D341Med (cell line): ENCODE measurements at places on chromosomes 5 and 9.
A peak's percentile ranks its signal among the peaks of the same experiment; 100 is the strongest.

DNA sequence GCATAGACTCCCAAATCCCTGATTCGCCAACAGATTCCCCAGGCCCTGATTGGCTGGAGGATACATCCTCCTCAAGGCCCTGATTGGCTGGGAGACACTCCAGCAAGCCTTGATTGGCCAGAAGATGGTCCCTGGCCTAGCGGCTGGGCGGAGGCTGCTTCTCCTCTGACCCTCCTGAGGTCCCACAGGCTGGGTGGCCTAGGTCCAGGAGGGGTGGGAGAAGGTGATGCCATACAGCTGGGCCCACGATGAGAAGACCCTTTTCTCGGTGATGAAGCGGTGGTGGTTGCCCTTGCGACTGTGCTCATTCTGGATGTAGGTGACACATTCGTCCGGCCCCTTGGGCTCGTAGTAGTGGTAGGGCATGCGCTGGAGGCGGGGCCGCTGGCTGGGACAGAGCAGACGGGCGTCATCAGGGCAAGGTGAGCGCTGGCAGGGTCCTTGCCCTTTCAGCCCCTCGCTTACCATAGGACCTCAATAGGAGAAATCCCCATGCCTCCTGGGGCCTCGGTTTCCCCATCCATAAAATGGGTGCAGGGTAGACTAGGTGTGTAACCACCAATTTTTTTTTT, 9.0 kb upstream of the AK1 start:
- DNase-seq, result no peak

DNA sequence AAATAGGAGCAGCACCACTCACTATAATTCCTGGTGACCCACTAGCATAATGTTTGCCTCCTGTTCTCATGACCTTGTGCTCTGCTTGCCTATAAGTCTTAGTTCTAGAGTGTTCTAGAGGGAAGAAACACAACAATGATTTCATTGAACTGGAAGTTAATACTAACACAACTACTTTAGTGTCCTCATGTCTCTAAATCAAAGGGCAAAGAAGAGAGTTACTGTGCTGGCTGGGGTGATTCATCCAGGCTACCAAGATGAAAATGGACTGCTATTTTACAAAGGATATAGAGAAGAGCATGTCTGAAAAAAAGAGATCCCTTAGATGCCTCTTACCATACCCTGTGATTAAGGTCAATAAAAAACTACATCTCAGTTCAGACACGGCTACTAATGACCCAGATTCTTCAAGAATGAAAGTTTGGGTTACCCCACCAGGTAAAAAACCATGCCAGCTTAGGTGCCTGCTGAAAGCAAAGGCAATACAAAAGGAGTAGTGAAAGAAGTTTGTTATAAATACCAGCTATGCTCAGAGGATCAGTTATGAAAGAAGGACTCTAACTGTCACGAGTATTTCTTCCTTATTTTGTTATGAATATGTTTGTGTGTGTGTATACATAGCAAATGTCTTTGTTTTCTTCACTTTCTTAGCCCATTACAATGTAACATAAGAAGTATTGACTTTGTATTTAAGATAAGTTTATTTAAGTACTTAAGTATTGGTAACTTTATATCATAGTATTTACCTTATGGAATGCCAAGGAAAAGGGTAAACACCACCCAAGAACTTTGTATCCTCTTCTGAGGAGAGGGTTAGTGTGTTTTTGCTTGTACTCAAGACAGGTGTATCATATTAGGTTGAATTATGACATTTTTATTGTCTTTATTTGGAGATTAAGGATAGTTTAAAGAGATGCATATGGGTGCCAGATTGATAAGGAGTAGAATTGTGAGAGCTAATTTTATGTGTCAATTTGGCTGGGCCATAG, 314.1 kb upstream of the PTGER4 start:
- no peak for DNase-seq

DNA sequence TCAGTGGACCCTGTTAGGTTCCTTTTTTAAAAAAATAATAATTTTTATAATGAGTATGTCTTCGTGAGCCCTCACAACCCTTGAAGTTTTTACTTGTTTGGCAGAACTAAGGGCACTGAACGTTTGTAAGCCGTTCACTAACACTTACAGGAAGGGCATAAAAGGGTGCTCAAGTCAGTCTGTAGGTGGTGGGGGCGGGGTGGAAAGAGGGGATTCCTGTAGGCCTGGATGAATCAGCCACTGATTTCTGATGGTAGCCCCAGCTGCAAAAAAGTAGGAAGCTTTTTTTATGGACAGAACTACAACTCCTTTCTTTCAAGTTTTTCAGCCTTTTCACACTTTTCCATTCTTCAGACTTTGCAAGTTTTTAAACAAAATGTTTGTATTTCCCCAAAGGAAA, 35.8 kb downstream of the PIK3R1 start:
- DNase-seq, result no peak

DNA sequence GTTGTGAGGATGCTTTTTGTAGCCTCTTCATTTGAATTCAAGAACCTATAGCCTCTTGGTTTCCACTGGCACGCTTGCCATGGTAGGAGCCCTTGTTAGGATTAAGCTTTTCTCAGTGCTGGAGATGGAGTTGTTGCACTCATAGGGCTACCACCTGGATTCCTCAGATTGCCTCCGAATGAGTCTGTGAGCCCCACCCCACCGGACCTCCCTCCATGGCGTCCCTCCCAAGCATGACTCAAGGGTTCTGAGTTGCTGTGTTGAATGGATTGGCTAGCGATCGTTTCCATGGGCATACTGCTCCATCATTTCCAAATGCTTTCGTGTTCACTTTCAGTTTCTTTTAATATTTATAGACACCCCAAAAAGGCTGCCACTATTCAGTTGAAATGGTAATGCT, 69.9 kb downstream of the DAPK1 start:
- DNase-seq, result no peak

GRCh38 chr5:71706906-71707305, 12.2 kb upstream of the CARTPT start:
- no peak for DNase-seq

GRCh38 chr5:60687927-60688720, 11.8 kb downstream of the DEPDC1B start:
- DNase-seq, result peak; percentile 29

DNA sequence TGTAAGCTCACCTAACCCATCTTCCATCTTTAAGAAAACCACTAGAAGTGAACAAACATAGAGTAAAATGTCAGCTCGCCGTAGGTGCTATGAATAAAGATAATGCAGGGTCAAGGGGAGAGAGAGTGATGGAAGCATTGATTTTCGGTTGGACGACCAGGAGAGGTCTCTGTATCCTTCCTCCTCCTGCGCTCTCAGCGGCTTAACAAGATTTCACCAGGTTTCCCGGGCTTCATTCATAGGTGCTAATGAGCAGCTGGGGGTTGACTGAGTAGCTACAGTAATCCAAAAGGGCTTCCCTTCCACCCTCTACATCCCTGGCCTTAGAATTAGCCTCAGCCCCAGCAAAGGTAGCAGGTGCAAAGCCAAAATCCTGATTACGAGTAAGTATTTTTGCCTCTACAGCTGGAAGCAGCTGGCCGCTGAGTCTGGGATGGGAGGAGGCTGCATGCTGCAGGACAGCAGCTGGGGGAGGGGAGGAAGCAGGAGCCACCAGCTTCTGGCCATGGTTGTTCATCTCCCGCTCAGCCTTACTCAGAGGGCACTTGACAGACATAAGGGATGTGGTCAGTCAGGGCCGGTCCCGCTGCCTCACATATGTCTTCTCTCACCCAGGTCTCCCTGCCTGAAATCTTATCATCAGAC, 112.0 kb upstream of the IL12B start:
- no peak for DNase-seq

DNA sequence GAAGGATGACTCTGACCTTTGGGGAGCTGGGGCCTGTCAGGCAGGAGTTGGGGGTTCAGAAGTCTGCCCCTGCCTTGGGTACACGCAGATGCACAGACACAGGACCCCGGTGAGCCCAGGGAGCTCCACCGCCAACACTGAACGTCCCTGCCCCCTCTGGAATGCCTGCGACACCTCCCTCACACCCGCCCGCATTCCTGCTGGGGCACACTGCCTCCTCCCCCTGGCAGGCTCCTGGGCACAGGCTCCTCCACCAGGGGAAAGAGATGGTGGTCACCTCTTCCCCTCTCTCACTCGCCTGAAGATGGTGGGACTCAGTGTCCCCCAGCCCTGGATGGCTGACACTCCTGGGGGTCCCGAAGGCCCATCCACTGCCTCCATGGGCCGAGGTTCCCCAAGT, 12.0 kb downstream of the CRB2 start:
- DNase-seq, result no peak

- DNase-seq, result no peak
Measured at GRCh38 chr9:90449213-90449925, 193.3 kb downstream of the DIRAS2 start.

DNA sequence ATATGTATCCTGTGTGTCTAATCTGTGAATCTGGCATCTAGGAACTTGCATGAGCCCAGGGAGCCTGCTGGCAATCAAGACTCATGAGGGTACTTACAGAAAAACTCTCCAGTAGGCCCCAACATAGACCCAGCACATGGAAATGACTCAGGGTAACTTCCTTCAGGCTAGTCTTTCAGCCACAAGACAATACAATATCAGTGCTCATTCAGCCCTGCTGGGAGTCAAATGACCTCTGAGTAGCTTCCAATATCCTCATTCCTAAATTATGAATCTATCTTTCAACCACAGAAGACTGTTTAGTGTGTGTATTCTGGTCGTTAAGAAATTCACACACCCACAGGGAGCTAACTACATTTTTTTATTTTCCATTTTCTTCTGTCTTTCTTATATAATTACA, 1273.0 kb downstream of the EFNA5 start:
- DNase-seq, result no peak

DNA sequence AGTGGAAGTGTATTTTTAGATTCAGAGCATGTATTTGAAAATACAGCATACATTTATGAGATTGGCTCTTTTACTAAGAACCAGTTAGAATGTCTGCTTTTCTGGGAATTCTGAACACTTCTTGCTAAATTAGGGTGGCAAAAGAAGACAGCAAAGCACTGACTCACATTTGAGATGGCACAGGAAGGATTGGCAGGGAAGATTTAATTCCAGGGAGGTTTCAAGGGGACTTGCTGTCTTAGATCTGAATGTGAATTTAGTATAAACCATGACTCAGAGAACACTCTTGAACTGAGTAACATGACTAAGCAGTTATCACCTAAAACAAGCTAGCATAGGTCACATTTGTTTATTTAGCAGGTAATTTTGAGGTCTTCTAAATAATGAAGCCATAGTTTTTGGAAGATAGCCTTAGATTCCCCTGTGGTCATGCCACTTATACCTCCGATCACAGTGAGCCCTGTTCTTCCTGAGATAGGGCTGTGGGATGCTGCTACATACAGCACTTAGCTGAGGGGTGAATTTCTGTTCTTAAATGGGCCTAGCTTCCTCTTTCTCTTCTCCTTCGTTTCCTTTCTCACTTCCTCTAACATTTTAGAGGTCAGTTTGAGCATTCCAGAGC, 173.8 kb downstream of the PCSK1 start:
- no peak for DNase-seq

DNA sequence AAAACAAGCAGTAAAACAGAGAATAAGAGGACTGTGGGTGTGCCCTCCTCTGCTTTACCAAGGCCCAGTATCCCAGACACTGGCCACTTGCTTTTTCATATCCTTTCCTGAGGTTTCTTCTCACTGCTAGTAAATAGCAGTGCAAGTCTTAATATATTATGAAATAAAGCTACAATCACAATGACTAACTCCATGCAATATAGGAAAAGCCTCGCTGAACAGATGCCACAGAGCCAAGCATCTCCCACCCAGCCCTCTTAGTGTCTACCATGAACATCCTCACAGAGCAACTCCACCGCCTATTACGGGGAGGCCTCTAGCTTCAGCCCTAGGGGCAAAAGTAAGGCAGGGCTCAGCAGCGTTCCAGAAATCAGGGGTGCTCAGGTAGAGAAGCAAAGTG, 130.7 kb upstream of the LHFPL2 start:
- no peak for DNase-seq

DNA sequence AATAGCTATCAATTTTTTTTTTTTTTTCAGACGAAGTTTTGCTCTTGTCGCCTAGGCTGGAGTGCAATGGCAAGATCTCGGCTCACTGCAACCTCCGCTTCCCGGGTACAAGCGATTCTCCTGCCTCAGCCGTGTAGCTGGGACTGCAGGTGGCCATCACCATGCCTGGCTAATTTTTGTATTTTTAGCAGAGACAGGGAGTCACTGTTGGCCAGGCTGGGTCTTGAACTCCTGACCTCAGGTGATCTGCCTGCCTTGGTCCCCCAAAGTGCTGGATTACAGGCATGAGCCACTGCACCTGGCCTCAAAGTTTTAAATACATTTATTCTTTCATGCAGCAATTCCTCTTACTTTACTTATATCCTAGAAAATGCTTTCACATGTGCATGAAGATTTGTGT, 17.6 kb downstream of the TRIM14 start:
- no peak for DNase-seq

DNA sequence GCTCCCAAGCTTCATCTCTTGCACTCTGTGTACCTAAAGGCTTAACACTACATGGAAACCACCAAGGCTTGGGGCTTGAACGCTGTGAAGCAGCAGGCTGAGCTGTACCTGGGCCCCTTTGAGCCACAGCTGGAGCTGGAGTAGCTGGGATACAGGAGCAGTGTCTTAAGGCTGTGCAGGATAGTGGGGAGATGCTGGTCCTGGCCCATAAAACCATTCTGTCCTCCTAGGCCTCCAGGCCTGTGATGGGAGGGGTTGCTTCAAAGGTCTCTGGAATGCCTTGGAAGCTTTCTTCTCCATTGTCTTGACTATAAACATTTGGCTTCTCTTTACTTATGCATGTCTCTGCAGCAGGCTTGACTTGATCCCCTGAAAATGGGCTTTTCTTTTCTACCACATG, 42.3 kb upstream of the DAPK1 start:
- DNase-seq, result no peak

- DNase-seq, result no peak
Measured at GRCh38 chr9:91026266-91026665, 224.6 kb downstream of the SYK start.

- no peak for DNase-seq
Measured at GRCh38 chr5:96329886-96330529, 103.0 kb downstream of the PCSK1 start.

DNA sequence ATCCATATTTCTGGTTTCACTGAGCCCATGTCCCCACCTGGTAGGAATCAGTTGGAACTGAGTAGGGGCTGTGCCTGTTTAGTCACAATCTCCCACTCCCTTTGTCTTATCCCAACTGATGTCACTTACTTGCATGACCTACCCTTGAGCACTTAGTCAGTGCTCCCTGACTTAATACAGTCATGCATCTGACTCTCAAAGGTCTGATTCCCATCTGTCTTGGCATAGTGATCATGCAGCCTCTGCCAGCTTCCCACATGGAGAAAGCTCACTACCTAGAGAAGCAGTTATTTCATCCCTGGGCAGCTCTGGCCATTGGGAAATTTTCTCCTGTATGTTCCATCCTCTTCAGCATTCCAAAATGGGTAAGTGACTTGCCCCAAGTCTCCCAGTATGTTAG, 24.8 kb downstream of the ABLIM3 start:
- DNase-seq, result no peak
